ENCODE measurements at places on chromosomes 1 and 21.

- no peak for DNase-seq
Measured at GRCh38 chr1:108646648-108647269, 14.1 kb downstream of the HENMT1 start.

- no peak for DNase-seq
Measured at GRCh38 chr1:185039726-185040407, 5.5 kb upstream of the RNF2 start.

- DNase-seq: no peak
Measured at GRCh38 chr21:29114765-29115500, 15.5 kb upstream of the MAP3K7CL start.

DNA sequence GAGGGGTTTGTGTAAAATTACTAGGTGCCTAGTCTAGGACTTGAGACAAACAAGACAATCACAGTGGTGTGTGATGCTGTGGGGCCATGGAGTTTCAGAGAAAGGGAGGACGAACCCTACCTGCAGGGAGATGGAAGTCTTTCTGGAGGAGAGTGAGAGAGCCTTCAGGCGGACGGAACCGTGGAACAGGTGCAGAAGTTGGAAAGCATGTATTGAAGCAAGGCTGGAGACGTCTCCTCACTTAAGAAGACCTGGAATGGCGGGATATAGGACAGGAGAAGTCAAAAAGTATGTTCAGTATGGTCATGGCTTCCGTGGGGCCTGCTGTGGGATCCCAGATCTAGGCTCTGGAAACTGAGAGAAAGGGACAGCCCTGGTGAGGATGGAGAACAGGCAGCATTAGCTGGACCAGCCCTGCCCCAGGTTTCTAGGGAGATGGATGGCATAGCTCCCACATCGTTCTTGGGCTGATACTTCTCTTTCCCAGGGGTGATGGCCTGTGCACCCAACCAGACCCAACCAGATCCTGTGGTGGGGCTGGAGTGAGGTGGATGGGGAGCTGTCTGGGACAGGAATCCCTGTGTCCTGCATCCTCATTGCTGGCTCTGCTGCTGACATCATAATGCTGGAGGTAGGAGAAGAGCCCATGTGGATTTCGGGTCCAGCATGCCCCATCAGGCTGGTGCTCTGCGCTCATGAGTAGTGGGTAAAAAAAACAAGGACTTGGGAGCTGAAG is 15.0 kb upstream of the LRP8 start:
- DNase-seq: no peak

DNA sequence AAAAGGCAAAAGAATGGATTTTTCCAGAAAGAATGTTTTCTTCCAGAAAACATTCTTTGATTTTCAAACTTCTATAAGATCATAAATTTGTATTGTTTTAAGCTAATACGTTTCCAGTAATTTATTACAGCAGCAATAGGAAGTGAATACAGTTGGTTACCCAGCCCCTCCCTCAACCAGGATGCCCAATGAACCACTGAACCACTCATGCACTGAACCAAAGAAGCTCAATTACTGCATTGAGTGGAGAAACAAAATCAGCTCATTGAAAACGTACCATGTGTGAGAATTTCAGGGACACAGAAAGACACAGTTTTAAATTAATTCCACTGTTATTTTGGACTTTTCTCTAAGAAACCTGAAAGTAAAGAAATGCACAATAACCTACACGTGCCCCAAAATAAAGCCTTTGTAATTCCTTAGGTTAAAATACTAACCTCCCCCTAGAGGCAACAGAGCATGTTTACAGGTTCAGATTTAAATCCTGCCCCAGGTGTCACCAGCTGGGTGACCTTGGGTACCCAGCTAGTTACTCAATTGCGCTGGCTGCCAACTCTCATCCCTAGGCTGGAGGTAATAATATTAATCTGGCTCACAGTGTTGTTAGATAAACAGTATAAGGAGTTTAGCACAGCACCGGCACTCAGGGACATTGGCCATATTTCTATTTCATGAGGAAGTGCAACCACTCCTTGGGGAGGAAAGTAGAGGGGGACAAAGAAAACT is 111.7 kb downstream of the NMNAT2 start:
- no peak for DNase-seq
